Peyer's patch (tissue), 4 donors: ENCODE measurements at places on chromosomes 4 and X.

DNA sequence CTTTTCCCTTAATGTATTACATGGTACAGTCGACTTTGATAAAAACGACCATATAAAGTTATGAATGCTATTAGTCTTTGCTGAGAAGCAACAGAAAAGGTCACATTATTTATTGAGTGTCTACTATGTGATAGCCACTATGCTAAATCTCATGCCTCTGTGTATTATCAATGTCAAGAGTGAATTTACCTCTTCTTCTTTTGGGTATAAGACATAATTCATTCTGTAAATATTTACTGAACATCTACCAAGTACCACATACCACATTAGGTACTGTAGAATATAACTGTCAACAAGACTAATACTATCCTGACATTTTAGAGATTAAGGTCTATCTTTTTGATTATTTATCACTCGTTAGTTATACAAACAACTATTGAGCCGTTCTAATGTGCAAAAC, 268.7 kb upstream of the FTHL17 start:
- H3K4me1 ChIP-seq = no peaks in the 10 kb centered on the region
- DNase-seq = no peak
- H3K27me3 ChIP-seq = no peaks in the 10 kb centered on the region
- H3K4me3 ChIP-seq = no peak overlapping the region
- no peaks in the 10 kb centered on the region for H3K36me3 ChIP-seq
- H3K27ac ChIP-seq = no peak overlapping the region

DNA sequence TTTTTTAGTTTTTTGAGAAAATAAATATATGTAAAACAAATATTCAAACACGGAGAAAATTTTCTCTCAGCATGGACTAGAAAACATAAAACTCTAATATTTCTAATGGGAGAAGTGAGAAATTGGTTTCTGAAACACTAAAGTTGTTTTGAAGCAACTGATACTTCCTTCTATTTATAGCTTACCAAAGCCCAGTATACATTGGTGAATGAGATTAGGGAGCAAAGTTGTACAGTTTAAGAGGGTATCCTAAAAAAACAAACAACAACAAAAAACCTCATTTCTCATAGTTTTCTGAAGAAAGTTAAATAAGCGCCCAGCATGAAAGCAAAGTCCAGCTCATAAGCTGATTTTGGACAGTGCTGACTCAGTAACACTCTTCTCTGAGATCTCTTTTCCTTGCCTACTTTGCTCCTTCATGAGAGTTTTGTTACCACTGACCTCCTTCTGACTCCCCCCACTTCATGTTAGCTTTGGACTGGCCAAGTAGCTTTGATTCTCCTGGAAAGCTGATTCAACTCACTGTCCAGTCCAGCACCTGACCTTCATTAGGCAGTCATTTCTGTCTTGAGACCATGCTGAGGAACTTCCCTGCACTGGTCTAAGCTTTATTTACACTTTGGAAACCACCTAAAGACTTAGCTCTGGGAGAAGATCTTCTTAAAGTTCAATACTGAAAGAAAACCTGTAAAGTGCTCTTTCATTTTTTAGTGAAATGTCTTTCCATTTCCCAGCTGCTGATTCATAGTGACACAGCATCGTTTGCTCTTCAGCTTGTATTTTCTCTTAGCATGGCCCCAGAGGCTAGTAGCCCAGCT, 21.8 kb upstream of the P2RY10 start:
- H3K4me3 ChIP-seq = no peak overlapping the region
- H3K36me3 ChIP-seq = no peaks in the 10 kb centered on the region
- no peaks in the 10 kb centered on the region for H3K4me1 ChIP-seq
- no peaks in the 10 kb centered on the region for H3K27me3 ChIP-seq

GRCh38 chr4:120844528-120844921, 78.0 kb downstream of the PRDM5 start:
- no peak overlapping the region for H3K27ac ChIP-seq
- H3K36me3 ChIP-seq = no peaks in the 10 kb centered on the region
- DNase-seq = no peak
- H3K4me1 ChIP-seq = no peaks in the 10 kb centered on the region
- H3K27me3 ChIP-seq = no peaks in the 10 kb centered on the region

- H3K27me3 ChIP-seq = no peaks in the 10 kb centered on the region
- no peaks in the 10 kb centered on the region for H3K36me3 ChIP-seq
- no peak overlapping the region for H3K27ac ChIP-seq
These were observed 49.3 kb downstream of the WDR19 start for GRCh38 chr4:39231660-39232059.

DNA sequence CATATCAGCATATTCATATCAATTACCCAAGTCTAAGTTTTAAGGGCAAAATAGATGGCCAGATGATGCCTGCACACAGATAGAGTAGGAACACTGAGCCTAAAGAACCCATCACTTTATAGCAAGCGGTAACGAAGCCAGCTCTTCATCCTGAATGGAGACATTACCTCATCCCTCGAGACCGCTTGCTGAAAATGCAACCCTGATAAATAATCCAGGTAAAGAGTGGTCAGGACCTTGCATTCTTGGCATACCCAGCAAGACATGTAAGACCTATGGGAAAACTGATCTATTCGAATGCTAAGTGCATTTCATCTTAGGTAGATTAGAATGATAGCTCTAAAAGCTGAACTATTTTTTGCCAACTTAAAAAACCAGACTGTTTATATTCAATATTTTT, 25.3 kb downstream of the DCHS2 start:
- H3K27ac ChIP-seq = no peak overlapping the region
- no peaks in the 10 kb centered on the region for H3K4me1 ChIP-seq
- no peak for DNase-seq
- no peaks in the 10 kb centered on the region for H3K36me3 ChIP-seq
- H3K27me3 ChIP-seq = no peaks in the 10 kb centered on the region

- no peak for DNase-seq
- no peaks in the 10 kb centered on the region for H3K27me3 ChIP-seq
- H3K4me3 ChIP-seq = no peak overlapping the region
- H3K4me1 ChIP-seq = no peaks in the 10 kb centered on the region
These were observed 26.3 kb downstream of the CNGA1 start for GRCh38 chr4:47990145-47990544.
